ENCODE measurements at places on chromosomes 1 and 21.

DNA sequence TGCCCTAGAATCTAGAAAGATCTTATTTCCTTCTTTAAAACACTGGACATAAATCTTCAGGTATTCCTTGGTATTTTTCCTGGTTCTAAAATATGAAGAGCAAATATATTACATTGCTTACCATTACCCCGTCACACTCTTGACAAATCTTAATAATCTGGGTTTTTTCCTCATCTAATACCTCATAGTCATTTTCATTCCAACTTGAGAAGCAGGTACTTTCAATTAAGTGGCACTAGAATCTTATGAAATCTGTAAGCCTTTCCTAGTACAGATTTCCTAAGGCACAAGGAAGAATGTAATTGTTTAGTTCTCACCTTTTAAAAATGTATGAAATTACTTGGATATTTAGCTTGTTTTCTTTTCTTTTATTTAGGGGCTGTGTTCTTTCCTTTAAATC is 481.5 kb upstream of the ZRANB2 start:
- no peak for DNase-seq

GRCh38 chr1:160438317-160438918 is 38.1 kb downstream of the VANGL2 start:
- no peak for DNase-seq

- no peak for DNase-seq
These were observed 4.5 kb upstream of the NOS1AP start for GRCh38 chr1:162065016-162065415.

- no peak for DNase-seq
These were observed 13.9 kb downstream of the UBIAD1 start for GRCh38 chr1:11286735-11287410.

- DNase-seq, result no peak
These were observed 36.1 kb downstream of the EIF2D start for GRCh38 chr1:206575894-206576737.

GRCh38 chr1:215001419-215002021 is 81.0 kb upstream of the KCNK2 start:
- no peak for DNase-seq

DNA sequence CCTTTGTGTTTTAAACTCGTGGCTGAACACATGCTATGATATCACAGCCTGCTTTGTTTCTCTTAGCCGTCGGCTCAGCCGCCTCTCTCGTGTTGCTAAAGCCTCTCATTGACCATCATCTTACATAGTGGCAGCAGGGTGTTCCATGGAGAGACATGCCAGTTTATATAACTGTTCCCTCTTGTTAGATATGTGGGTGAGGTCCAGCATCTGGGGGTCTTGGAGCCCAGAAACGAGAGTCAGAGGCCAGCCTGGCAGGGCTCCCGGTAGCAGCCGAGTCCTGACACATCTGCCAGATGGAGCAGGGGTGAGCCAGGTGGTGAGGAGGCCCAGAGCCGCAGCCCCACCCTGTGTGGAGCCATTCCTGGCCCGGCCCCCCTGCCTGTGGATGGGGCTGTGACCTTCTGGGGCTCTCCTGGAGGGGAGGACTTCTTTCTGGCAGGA is 11.9 kb downstream of the PODN start:
- no peak for DNase-seq
